ENCODE measurements at places on chromosomes 1 and 21.

GRCh38 chr1:46131712-46132528 is 509 bp downstream of the PIK3R3 start:
- DNase-seq = peak; percentile 10

- DNase-seq = no peak
Observed at GRCh38 chr1:220410611-220411010, 117.3 kb upstream of the MARK1 start.

DNA sequence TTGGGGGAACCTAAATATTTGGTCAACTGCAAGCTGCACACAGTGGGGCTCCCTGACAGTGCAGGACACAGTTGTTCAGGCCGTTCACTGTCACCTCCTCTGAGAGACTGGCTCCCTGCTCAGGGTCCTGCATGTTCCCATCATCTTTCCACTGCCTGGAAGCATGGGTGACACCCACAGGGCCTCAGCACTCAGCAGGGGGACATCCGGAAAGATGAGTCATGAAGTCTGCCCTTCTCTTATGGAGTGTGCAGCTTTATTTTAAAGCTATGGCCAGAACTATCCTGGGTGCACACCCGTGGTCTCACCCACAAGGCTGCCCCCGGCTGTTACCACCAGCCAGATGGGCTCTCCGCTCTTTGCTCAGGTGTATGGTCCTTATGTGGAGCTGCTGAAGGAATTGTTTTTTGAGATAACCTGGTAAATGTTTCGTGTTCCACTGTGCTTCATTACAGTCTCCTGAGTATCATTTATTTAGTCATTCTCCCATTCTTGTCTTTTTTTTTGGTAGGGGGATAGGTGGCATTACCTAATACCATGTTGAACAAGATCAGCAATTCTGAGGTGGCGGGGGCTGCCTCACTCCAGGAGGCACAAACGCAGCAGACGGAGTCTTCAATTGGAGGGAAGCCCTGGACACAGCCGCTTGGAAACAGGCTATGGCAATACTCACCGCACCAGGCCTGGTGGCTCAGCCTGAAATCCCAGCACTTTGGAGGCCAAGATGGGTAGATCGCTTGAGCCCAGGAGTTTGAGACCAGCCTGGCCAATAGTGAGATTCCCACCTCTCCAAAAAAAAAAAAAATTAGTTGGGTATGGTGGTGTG is 14.3 kb downstream of the TRIM11 start:
- no peak for DNase-seq

- DNase-seq = no peak
Observed at GRCh38 chr1:92277105-92277723, 21.6 kb downstream of the GLMN start.

- no peak for DNase-seq
Observed at GRCh38 chr1:77370161-77370560, 88.3 kb downstream of the AK5 start.

DNA sequence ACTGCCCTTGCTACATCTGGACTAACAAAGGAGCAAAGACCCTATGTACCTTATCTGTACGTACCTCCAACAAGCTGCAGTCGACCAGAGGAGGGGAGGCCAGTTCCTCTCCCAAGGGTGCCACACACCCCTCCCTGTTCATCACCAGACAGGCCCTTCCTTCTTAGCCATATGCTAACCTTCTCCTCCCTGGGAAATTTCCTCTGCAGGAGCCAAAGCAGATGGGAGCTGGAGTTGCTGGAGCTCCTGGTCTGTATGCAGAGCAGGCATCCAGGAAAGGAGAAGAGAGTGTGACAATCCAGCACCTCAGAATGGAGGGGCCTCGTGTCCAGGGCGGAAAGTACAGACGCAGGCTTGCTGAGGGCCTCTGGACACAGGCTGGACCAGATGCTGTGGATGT is 48.5 kb downstream of the C8B start:
- no peak for DNase-seq

DNA sequence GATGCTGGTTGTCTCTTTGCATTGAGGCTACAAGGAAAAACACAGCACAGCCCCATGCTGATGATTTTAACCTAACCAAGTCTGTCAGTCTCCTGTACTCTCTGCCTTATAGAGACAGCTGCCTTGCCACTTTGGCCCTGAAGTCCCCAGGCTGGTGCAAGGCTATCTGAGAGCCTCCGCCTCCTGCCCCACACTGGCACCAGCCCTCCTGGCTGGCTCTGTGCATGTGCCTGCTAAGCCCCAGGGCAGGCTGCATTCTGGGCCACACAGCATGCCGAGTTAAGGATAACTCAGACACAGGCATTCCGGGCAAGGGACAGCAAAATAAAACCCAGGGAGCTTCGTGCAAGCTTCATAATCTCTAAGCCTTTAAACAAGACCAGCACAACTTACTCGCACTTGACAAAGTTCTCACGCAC is 910 bp downstream of the RUNX1 start:
- DNase-seq = no peak

DNA sequence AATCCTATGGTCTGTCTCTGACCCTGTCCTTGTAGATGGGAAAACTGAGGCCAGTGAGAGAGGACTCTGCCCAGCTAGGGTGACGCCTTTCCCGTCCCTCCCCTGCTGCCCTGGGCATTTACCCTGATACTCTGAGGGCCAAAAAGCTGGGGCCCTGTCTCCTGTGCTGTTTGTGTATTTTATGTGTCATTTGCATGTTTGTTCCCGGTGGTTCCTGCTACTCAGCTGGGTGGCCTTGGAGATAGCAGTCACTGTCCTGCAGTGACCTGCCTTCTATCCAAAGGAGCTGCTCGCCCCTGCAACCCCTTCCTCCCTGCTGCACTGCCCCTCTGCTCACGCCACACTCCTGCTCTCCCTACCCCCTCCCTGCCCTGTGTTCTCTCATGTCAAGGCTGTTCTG is 41.1 kb upstream of the KDM4A start:
- no peak for DNase-seq

GRCh38 chr1:26239936-26240335 is 5.9 kb downstream of the CEP85 start:
- no peak for DNase-seq

DNA sequence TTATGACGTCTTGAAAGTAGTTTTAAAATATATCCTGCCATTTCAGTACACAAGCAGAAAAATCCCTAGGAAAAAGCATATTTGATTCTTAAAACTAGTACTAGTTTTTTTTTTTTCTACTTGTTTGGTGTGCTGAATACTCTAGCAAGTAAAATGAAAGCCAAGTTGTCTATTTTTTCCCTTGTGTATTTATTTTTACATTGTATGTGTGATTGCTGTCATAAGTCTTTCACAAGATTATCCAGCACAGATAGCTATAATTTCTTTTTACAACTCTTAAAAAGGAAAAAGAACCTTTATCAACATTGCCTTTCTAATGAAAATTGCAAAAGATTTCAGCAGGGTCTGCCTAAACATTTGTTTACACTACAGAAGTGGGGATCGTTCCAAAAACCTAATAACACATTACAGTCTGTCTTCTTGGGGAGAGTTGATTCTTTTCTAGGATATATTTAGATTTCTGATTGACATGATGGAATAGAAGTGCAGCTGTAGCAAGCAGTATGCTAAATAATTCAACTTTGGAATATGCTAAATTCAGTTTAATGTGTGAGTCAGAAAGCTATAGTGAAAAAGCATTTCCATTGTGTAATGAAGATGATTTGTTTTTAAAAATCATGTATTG is 2.5 kb downstream of the DR1 start:
- no peak for DNase-seq

DNA sequence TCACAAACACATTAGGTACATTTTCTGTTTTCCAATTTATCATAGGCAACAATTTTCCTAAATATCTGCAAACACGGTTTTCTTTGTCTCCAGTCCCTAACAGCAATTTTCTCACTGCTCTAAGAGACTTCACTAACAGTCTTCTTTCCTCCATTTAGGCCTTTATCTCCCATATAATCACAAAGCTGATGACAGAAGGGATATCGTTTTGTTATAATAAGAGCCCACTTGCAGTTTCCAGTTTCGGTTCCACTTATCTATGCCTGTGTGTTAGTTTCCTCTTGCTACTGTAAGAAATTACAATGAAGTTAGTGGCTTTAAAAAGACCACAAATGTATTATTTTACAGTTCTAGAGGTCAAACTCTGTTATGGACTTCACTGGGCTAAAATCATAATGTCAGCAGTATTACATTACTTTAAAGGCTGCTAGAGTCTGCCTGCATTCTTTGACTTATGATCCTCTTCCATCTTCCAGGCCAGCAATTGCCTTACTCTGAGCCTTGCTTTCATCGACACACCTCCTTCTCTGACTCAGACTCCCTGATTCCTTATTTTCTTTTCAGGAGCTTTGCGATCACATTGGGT is 549.3 kb downstream of the NCAM2 start:
- no peak for DNase-seq

DNA sequence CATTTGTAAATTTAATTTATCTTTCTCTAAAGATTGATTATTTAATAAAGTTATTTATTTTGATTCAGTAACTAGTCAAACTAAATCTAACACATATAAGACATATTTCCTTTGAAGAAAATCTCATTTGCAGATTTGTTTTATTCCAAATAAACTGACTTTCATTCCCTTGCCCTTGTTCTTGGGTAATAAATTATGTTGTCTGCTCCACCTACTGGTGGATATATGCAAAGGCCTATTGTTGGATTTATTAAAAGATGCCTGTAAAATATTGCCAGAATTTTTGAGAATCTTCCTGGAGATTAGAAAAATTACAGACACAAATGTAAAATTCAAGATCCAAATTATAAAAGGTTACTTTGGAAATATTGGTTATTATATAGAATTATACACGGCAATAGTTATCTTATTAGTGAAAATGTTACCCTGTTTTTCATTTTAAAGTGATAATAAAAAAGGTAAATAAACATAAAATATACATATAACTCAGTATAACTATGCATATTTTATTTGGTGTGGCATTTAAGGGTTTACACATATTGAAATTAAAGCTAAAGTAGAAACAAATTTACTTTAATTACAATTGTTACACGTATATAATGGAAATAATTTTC is 116.1 kb downstream of the SPATA17 start:
- no peak for DNase-seq

GRCh38 chr21:39110431-39110830 is 72.8 kb downstream of the PSMG1 start:
- no peak for DNase-seq

DNA sequence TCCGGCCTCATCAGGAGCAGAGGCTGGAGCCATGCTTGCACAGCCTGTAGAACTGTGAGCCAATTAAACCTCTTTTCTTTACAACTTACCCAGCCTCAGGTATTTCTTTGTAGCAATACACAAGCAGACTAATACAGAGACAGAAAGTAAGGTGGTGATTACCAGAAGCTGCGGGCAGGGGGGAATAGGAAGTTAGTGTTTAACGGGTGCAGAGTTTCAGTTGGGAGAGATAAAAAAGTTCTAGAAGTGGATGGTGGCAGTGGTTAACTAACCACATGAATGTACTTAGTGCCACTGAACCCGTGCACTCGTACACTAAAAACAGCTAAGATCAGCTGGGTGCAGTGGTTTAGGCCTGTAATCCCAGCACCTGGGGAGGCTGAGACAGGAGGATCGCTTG is 80.4 kb upstream of the TARDBP start:
- no peak for DNase-seq

- DNase-seq = no peak
Observed at GRCh38 chr1:1419813-1420653, 1.0 kb downstream of the ANKRD65 start.

- no peak for DNase-seq
Observed at GRCh38 chr1:23624440-23624839, 65.1 kb upstream of the ID3 start.

DNA sequence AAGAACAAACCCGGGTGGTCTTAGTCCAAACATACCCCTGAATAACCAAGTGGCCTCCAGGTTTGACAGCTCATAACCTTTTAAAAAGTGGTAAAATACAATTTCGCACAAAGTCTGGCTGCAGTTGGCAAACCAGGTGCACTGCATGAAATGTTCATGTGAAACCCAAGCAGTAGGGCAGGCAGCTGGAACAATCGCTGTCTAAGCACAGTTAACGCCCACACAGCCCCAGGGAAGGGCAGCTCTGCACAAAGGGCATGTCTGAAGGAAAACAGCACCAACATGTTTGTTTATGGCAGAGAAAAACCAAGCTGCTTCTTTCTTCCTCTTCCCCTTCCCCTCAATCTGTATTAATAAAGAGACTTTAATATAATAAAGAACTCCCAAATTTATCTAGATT is 49.5 kb downstream of the KIAA1614 start:
- DNase-seq = no peak

DNA sequence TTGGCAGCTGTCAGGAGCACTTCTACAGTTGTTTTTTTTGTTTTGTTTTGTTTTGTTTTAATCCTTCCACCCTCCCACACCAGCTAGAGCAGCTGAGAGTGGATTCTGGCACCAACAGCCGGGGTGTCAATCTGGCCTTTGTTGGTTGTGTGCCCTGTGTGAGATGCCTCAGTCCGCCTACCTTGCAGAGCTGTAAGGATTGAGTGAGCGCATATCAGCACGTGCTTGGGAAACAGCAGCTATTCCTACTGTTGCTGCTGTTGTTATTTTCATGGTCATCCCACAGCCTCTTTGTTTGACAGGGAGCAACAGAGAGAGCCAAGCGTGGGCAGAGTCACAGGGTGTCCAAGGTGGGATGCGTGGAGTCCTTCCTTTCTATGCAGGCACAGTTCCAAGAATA is 50.4 kb downstream of the PGBD5 start:
- no peak for DNase-seq

DNA sequence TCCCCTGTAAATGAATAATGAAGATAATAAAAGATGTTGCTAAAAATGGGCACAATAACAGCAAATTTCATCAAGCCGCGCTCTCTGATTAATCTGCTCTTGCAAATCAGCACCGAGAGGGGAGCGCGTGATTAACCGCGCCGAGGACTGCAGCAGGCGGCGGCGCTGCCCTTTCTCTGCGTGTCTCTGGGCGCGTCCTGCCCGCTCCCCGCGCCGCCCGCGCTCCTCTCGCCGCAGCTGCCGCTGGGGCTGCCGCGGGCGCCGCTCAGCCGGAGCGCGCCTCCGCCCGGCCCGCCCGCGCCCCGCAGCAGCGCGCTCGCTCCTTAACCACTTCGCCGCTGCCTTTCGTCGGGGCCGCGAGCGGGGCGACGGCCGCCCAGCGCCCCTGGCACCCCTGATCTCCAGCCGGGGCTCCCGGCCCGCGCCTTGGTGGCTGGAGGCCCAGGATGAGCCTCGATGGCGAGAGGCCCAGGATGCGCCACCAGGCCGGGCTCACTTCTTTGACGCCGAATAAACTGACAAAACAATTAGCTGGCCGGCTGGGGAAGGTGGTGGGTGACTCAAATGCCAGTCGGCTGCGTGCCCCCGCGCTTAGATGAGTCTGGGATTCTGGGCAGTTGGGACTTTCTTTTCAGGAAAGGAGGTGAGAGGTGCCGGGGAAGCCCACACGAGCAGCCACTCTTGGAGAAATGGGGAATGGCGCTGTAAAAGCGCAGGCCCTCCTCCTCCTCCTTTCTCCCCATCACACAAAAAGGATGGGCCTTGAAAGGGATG is 221.4 kb upstream of the PKN2 start:
- no peak for DNase-seq

GRCh38 chr1:153343811-153344717 is 4.6 kb downstream of the PGLYRP4 start:
- no peak for DNase-seq

GRCh38 chr1:109757936-109758786 is 5.6 kb downstream of the EPS8L3 start:
- no peak for DNase-seq

Data from activated CD4-positive, alpha-beta T cell treated with anti-CD3 and anti-CD28 coated beads for 1 hour (primary cell).